ENCODE measurements at places on chromosomes 12 and 14. TPM values are rescaled to one million over a fixed set of nuclear protein-coding genes. Genes with fewer than 3 reads are reported as not detected.

The RFX4 gene
- not detected for total RNA-seq

GRCh38 chr14:97625477-97625876, 828.3 kb downstream of the VRK1 start:
- H3K36me3 ChIP-seq = peaks cover 8% of the 10 kb centered on the region
- no peak for DNase-seq
- H3K27ac ChIP-seq = no peak overlapping the region
- H3K4me1 ChIP-seq = peaks cover 11% of the 10 kb centered on the region
- peaks cover 2% of the 10 kb centered on the region for H3K27me3 ChIP-seq

DNA sequence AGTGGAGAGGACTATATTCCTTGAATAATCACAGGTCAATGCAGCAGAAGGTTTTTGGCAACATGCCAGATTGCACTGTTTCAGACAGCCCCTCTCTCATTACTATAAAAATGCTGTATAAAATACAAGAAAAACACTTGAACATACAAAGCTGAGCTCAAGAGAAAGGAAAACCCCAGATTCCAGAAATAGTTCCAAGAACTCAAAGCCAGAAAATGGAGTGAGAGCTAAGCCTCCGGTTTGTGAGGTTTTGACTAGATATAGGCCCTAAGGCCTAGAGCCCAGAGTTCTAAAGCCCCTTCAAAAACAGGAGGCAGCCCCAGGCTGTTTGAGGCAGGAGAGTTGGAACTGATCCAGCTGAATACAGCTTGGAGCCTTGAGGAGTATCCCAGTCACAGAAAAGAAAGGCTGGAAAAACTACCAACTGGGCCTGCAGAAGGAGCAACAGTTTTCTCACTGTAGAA, 29.4 kb upstream of the ACTN1 start:
- no peak overlapping the region for H3K27ac ChIP-seq
- no peaks in the 10 kb centered on the region for H3K36me3 ChIP-seq
- H3K27me3 ChIP-seq = peaks cover 11% of the 10 kb centered on the region
- no peak for DNase-seq
- peaks cover 11% of the 10 kb centered on the region for H3K4me1 ChIP-seq

DNA sequence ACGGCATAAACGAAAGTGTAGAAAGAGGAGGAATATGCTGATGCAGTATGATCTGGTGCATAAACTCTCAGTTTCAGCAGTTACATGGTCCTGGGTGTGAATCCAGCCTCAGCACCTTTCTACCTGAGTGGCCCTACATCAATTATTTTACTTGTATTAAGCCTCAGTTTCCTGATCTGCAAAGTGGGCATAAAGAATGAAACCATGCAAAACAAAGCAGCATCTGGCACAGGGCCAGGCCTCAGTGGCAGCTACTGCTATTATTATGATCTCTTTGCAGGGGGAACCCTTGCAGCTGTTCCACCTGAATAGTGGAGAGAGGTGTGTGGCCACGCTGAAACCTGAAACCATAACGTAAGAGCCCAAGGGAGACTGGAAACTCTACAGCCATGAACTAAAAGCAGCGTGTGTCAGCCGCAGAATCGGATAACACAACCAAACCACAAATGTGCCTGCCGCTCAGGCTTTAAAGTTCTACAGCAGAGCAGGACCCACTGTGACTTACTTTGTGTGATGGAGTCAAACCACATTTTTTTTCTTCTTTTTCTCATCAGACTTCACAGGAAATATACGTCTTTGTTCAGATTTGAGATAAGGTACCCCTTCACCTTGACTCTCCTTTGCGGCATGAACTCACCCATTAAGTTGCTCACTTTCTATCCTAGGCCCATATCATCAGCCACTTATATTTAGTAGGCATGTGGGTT, 29.2 kb upstream of the FOS start:
- H3K27me3 ChIP-seq = peaks cover 15% of the 10 kb centered on the region
- peak; percentile 75 for DNase-seq
- H3K4me3 ChIP-seq = peak overlapping the region; percentile 43
- H3K4me1 ChIP-seq = peaks cover 49% of the 10 kb centered on the region
- H3K27ac ChIP-seq = peak overlapping the region; percentile 87
- no peaks in the 10 kb centered on the region for H3K36me3 ChIP-seq

The EPS8 gene
- 1.6 TPM for total RNA-seq

DNA sequence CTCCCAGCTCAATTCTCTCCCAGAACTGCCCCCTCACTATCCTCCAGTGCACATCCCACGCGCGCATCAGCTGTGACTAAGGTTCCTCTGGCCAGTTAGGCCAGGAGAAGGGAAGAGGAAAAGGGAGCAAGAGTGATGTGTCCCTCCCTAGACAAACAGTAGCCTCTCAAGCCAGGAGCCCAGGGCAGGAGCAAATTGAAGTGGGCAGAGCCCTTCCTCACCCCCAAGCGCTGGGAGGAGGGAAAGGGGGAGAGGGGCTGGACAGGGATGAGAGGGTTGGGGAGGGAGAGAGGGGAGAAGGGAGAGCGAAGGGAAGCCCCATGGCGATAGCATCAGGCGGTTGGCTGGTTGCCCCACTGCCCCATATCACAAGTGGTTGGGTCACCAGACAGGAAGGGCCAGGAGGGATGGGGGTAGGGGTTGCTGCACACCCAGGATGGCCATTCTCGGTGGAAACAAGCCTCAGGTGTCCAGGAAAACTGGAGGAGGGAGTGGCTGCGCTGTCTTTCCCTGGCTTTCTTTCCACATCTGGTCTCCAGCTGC, 1.1 kb downstream of the CD63 start:
- H3K4me3 ChIP-seq = peak overlapping the region; percentile 76
- peaks cover 47% of the 10 kb centered on the region for H3K4me1 ChIP-seq
- H3K27ac ChIP-seq = peak overlapping the region; percentile 69
- DNase-seq = no peak
- H3K27me3 ChIP-seq = no peaks in the 10 kb centered on the region
- H3K36me3 ChIP-seq = peaks cover 14% of the 10 kb centered on the region

- no peaks in the 10 kb centered on the region for H3K27me3 ChIP-seq
- no peak overlapping the region for H3K4me3 ChIP-seq
- no peak for DNase-seq
- no peaks in the 10 kb centered on the region for H3K36me3 ChIP-seq
- no peak overlapping the region for H3K27ac ChIP-seq
Measured at GRCh38 chr12:118611770-118612169, 235.4 kb downstream of the SUDS3 start.

The TSPAN8 gene
- not detected for total RNA-seq

DNA sequence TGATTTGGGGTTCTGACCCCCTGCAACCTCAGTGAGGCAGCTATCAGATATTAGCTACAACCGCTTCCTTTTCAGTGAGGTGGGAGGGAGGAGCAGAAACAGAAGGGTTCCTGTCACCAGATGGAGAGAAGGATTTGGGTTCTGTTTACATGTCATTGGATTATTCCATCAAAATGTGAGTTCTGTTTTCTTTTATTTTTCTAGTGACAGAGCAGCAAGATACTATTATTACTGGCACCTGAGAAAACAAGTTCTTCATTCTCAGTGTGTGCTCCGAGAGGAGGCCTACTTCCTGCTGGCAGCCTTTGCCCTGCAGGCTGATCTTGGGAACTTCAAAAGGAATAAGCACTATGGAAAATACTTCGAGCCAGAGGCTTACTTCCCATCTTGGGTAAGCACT, 52.8 kb downstream of the FRMD6 start:
- DNase-seq = no peak
- no peaks in the 10 kb centered on the region for H3K36me3 ChIP-seq
- no peak overlapping the region for H3K27ac ChIP-seq
- H3K4me3 ChIP-seq = no peak overlapping the region
- H3K27me3 ChIP-seq = no peaks in the 10 kb centered on the region

The NDRG2 gene
- total RNA-seq = 15.9 TPM

- DNase-seq = no peak
- H3K4me3 ChIP-seq = no peak overlapping the region
- H3K27ac ChIP-seq = no peak overlapping the region
- H3K27me3 ChIP-seq = no peaks in the 10 kb centered on the region
- peaks cover 7% of the 10 kb centered on the region for H3K4me1 ChIP-seq
Measured at GRCh38 chr12:120071493-120072020, 45.0 kb downstream of the RAB35 start.

The HCAR3 gene
- total RNA-seq = not detected

The KRT77 gene
- total RNA-seq = not detected

DNA sequence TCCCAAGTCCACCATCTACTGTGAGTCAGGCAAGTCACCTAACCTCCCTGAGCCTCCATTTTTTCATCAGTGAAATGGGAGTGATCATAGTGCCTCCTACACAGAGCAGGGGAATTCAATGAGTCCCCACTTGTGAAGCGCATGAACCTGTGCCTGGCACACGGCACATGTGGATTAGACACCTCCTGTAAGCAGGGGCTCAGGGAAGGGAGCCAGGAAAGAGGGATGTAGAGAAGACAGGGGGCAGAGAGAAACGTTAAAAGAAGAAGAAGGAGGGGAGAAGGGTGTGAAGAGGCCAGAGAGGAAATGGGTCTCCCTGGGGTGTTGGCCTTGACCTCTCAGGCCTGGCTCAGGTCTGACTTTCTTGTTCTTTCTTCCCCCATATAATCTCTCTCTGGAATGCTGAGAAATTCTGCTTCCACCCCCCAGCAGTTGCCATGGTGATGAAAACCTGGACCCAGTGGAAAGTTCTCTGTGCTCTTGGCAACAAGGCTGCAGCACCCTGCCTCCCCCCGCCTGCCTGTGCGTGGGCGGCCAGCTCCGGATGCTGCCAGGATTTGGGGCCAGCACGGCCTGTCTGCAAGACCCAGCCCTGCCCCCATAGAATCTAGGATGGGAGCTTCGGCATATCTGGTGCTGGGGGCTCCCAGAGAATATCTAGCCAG, 94.5 kb downstream of the CALM1 start:
- no peaks in the 10 kb centered on the region for H3K36me3 ChIP-seq
- H3K27me3 ChIP-seq = no peaks in the 10 kb centered on the region
- H3K4me3 ChIP-seq = no peak overlapping the region
- no peak for DNase-seq
- no peak overlapping the region for H3K27ac ChIP-seq
- H3K4me1 ChIP-seq = no peaks in the 10 kb centered on the region

DNA sequence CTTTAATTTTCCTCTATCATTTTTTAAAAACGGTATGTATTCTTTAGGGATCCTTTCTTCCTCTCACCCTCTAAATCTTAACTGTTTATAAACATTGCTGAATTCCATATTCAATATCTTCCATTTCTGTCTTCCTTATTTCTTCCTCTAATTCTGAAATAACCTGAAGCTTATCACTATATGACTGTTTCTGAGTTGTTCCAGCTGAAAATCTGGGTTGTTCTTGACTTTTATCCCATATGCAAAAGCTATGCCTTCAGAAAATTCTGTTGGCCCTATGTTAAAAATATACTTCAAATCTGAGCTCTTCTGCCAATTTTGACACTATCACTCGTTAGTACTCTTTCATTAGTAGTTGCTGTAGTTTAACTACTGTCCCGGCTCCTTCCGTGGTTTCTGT, 970.3 kb downstream of the BCL11B start:
- H3K36me3 ChIP-seq = no peaks in the 10 kb centered on the region
- H3K4me1 ChIP-seq = no peaks in the 10 kb centered on the region
- no peak overlapping the region for H3K27ac ChIP-seq
- H3K27me3 ChIP-seq = no peaks in the 10 kb centered on the region
- DNase-seq = no peak

DNA sequence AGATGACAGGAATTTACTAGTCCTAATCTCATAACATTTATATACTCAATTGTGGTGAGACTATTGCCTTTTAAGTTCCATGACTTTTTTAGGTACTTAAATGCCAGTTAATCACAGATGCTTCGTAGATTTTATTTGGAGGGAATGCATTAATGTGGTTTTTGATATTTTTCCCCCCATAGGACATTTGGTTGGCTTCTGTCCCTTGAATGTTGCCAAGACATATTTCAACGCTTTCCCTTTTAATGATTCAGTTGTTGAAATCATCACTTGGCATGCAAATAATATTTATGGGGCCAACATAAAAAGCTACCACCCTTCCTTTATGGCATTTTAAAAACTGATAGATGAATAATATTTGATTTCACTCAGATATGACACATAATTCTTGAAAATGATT, 172.1 kb downstream of the ACSS3 start:
- DNase-seq = no peak
- H3K36me3 ChIP-seq = no peaks in the 10 kb centered on the region
- H3K4me1 ChIP-seq = no peaks in the 10 kb centered on the region

The NPFF gene
- total RNA-seq = not detected

GRCh38 chr14:69754487-69754886, 12.5 kb upstream of the SRSF5 start:
- H3K27ac ChIP-seq = no peak overlapping the region
- no peaks in the 10 kb centered on the region for H3K36me3 ChIP-seq
- no peak overlapping the region for H3K4me3 ChIP-seq
- no peak for DNase-seq
- no peaks in the 10 kb centered on the region for H3K27me3 ChIP-seq

The AMIGO2 gene
- total RNA-seq = 20.2 TPM

The INHBC gene
- total RNA-seq = 0.14 TPM

GRCh38 chr12:123490089-123490488, 32.1 kb downstream of the SNRNP35 start:
- H3K36me3 ChIP-seq = no peaks in the 10 kb centered on the region
- H3K27ac ChIP-seq = no peak overlapping the region
- H3K4me1 ChIP-seq = no peaks in the 10 kb centered on the region
- no peaks in the 10 kb centered on the region for H3K27me3 ChIP-seq

DNA sequence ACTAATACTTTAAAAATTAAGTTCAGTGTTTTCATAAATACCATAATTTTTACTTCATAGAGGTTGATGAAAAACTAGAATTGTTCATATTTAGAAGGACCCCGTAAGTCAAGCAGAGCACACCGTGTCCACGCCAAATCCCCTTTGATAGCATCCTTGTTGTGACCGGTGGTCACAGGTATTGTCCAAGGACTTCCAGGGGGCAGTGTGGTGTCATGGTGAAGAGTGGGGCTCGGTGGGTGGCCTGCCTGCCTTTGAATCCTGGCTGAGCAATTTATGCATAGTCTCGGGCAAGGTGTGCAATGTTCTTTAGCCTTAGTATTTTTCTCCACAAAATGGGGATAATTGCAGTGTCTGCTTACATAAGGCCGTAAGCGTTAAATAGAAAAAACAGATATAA, 169.9 kb downstream of the KTN1 start:
- no peaks in the 10 kb centered on the region for H3K4me1 ChIP-seq
- no peak overlapping the region for H3K27ac ChIP-seq
- no peak for DNase-seq
- H3K27me3 ChIP-seq = no peaks in the 10 kb centered on the region

The PCNX4 gene
- 35.5 TPM for total RNA-seq

- DNase-seq = no peak
- no peak overlapping the region for H3K4me3 ChIP-seq
- H3K36me3 ChIP-seq = no peaks in the 10 kb centered on the region
- H3K27me3 ChIP-seq = no peaks in the 10 kb centered on the region
- peaks cover 17% of the 10 kb centered on the region for H3K4me1 ChIP-seq
- H3K27ac ChIP-seq = no peak overlapping the region
Measured at GRCh38 chr14:65164825-65165135, 62.5 kb upstream of the MAX start.

Data from activated naive CD8-positive, alpha-beta T cell treated with anti-CD3 and anti-CD28 coated beads, Interleukin-2, amount 10 ng/mL, durations not matched to agents 7 days and 5 days (primary cell).